ENCODE measurements at places on chromosomes 6 and 20. TPM values are rescaled to one million over a fixed set of nuclear protein-coding genes. Genes with fewer than 3 reads are reported as not detected.

Gene WFDC13
- total RNA-seq = not detected

Gene VSTM2L
- 0.27 TPM for total RNA-seq

Gene C6orf163
- total RNA-seq = 2.1 TPM

Gene MCCD1
- not detected for total RNA-seq

Gene ANGPT4
- total RNA-seq = not detected

Gene SFTA2
- total RNA-seq = not detected

Gene PDE7B
- 15.5 TPM for total RNA-seq

Gene CRISP3
- not detected for total RNA-seq

Gene GRM1
- under 0.01 TPM for total RNA-seq

Gene EPB41L2
- total RNA-seq = 103 TPM

Gene TCP11
- not detected for total RNA-seq

Gene FAM209B
- not detected for total RNA-seq

Gene PLA2G7
- total RNA-seq = not detected

Gene SUMO4
- 1.1 TPM for total RNA-seq

Gene NOTCH4
- total RNA-seq = 60.4 TPM

Gene SMLR1
- not detected for total RNA-seq

Gene LIME1
- total RNA-seq = 4.3 TPM

Gene NEURL2
- total RNA-seq = 2.0 TPM

Gene TP53INP2
- 2.5 TPM for total RNA-seq

Gene RBM24
- 3.3 TPM for total RNA-seq

Gene APCDD1L
- 0.09 TPM for total RNA-seq

Gene OPRM1
- total RNA-seq = not detected

Gene LRRC73
- total RNA-seq = 0.19 TPM

Gene ZSCAN26
- 13.5 TPM for total RNA-seq

Gene PCSK2
- not detected for total RNA-seq

Gene PCNA
- total RNA-seq = 203 TPM

Gene DLL1
- 0.75 TPM for total RNA-seq

Gene CSNK2A1
- total RNA-seq = 116 TPM

Gene SPACA1
- total RNA-seq = not detected

Gene HLA-DOA
- not detected for total RNA-seq

Gene GTF2H4
- 17.6 TPM for total RNA-seq

Gene HCRTR2
- total RNA-seq = not detected

Gene ZNF217
- total RNA-seq = 17.5 TPM

Gene ZBTB46
- total RNA-seq = 7.8 TPM

Gene EYA4
- total RNA-seq = under 0.01 TPM

Gene OR2J3
- not detected for total RNA-seq

Gene CALHM4
- total RNA-seq = 0.18 TPM

Gene PRPH2
- total RNA-seq = 0.19 TPM

Gene TGM3
- total RNA-seq = not detected

Gene CCN6
- total RNA-seq = not detected

Gene COL19A1
- not detected for total RNA-seq

Gene OR2B6
- total RNA-seq = not detected

Gene FAM83C
- not detected for total RNA-seq

Gene YTHDF1
- total RNA-seq = 19.6 TPM

Gene SLC16A10
- total RNA-seq = not detected

Gene VGLL2
- total RNA-seq = not detected

Gene HEBP2
- 21.7 TPM for total RNA-seq

Gene GMPR
- 20.4 TPM for total RNA-seq

Gene EPHA7
- 0.09 TPM for total RNA-seq

Gene THBD
- 36.6 TPM for total RNA-seq

Gene MEP1A
- not detected for total RNA-seq

Gene KCNK15
- total RNA-seq = not detected

Gene VTA1
- total RNA-seq = 34.9 TPM

Gene REM1
- 0.09 TPM for total RNA-seq

All from endothelial cell of coronary artery (primary cell).